ENCODE measurements at places on chromosomes 6 and 20.

GRCh38 chr6:28254121-28254519, 2.1 kb upstream of the ZKSCAN4 start:
- no peak for DNase-seq

GRCh38 chr6:145860562-145860961, 46.0 kb upstream of the FBXO30 start:
- DNase-seq: no peak

GRCh38 chr6:33433544-33434191, 13.8 kb downstream of the SYNGAP1 start:
- no peak for DNase-seq

GRCh38 chr6:112640891-112641290, 293.8 kb downstream of the RFPL4B start:
- no peak for DNase-seq

- no peak for DNase-seq
Observed at GRCh38 chr6:110618591-110619267, 142.3 kb upstream of the SLC22A16 start.

DNA sequence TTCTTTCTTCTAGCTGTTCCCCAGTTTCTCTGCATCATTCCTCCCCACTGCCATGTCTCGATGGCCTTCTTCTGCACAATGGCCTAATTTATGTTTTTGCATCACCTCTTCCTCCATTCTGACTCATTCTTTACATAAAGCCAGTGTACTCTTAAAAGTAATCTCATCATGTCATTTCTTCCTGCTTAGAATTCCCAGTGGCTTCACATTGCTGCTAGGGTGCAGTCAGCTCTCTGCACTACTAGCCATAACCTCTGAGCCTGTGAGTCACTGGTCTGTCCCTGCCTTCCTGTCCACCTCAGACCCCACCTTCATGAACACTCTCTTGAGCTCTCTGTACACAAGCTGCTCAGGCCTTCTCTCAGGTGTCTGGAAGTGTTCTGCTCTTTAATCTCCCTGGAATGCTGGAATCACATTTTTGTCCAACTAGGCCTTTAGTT, 24.1 kb upstream of the TRIM27 start:
- DNase-seq: no peak

DNA sequence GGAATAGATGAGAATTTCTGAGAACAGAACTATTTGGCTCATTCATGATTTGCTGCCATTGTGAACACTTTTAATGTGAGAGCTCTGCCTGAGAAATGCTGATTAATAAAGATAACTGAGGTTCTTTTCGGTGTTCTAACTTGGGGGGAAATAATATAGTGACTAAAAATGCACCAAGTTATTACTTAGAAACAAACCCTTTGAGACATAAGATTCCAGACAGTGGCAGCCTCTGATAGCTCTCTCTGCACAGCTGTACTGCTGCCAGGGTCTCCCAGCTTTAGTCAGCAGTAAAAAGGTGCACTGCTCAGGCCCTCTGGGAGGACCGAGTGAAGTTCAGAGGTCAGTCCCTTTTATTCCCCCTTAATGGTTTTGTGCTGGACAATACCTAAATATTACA, 2.5 kb upstream of the PRDM1 start:
- no peak for DNase-seq

DNA sequence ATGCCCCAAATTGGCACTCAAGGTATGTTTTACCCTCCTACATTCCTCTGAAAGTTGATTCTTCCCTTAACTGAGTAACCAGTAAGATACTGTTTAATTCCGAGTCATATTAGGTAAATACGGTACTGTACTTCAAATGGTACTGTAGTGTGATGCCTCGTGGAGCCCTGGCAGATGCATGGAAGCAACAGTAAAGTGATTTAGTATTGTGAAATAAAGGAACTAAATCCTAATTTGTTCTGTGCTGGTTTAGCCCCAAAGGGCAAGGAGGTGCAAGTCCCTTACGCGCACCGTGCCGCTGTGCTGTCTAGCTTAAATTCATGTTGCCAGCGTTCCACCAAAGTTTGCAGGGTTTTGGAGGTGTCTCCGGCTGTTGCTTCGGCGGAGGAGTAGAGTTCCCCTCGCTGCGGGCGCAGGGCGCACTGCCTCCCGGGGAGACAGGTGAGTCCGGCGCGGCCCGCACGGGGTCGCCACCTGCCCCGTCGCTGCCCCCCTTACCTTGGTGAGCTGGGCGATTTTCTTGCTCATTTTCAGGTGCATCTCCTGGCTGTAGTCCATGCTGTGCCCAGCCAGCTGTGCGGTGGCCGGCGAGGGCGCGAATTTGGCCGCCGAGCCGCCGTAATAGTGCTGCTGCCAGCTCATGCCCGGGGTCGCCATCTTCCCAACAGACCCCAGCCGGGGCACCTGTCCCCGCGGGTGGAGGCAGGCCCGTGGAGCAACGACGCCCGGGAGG, 655 bp downstream of the FAM184A start:
- peak; percentile 72 for DNase-seq

GRCh38 chr6:45697605-45698004, 318.1 kb downstream of the CLIC5 start:
- DNase-seq: no peak

DNA sequence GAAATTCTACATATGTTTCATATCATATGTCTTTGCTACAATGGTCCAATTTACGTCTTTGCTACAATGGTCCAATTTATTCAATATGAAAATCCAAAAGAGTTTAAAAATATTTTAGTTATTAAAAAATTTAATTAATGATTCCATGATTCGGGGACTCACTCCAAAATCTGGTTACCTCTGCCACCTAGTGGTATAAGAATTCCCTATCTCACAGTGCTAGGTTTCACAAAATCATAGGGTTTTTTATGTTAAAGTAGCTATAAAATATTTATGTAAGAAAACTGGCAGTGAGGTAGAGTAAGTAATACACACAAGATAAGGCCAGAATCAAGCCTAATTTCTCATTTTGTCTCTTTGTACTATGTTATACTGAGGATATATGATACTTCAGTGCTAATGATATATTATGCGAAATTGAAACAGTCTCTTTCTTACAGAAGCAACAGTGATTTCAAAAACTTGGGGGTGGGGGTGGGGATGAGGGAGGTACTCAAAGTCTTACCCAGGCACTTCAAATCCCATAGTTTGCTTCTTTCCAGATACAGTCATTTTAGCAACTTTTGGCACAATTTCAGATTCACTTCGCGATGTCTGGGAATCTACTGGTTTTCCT, 52.3 kb downstream of the HBS1L start:
- DNase-seq: peak; percentile 30

Data from D341Med (cell line).